ENCODE measurements at places on chromosomes 7 and 10.

- DNase-seq, result no peak
These were observed 59.1 kb downstream of the ELFN1 start for GRCh38 chr7:1729183-1729582.

GRCh38 chr7:157757211-157757610 lies 420.4 kb downstream of the DNAJB6 start:
- DNase-seq, result no peak

DNA sequence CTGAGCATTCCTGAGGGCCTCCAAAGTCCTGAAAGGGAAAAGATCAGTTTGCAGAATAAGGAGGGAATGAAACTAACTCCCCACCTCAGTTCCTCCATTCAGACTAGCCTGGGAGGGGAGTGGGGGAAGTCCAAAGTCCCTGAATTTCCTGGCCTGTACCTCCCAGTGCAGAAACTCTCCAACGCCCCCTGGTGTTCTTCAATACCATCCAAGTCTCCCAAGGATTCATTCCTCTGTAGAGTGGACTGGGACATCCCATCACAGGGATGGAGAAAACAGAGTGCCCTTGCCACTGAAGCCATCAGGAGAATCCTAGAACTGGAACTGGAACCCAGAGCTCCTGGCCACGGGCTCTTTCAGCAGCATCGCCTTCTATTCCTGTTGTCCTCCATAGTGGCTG lies 1.6 kb upstream of the COL13A1 start:
- peak; percentile 44 for DNase-seq

DNA sequence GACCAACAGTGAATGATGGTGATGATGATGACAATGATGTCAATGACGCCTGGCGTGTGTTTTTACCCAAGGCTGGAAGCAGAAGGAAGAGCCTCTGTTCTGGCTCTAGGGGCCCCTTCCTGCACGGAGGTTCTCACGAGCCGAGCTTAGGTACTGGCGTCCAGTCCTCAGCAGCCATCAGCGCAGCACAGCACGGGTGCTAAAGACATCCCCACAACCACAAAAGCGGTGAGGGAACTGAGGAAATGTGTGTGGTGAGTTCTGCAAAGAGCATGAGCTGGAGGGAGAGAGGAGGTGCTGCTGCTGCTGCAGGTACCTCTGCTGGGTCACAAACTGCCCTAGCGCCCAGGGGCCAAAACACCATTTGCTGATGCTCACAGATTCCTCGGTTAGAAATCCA lies 81.6 kb downstream of the SFMBT2 start:
- no peak for DNase-seq

DNA sequence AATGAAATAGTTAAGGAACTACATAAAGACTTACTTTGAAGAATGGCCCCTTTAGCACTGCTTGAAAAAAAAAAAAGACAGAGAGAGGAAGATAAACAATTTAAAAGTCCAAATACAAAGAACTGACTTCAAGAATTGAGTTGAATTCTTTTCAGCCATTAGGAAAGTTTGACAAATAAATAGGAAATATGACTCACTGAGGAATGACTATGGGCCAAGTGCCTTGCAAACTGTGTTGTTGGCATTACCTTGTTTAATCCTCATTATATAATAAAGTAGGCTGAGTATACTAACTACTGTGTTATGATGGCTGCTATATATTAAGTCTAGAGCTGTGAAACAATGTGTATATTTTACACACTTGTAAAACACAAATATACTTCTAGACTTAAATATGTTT lies 151.1 kb downstream of the ELMO1 start:
- DNase-seq, result no peak

GRCh38 chr7:51356849-51357516 lies 40.4 kb upstream of the COBL start:
- DNase-seq, result no peak

GRCh38 chr7:77459311-77459726 lies 43.2 kb upstream of the GSAP start:
- DNase-seq, result no peak

DNA sequence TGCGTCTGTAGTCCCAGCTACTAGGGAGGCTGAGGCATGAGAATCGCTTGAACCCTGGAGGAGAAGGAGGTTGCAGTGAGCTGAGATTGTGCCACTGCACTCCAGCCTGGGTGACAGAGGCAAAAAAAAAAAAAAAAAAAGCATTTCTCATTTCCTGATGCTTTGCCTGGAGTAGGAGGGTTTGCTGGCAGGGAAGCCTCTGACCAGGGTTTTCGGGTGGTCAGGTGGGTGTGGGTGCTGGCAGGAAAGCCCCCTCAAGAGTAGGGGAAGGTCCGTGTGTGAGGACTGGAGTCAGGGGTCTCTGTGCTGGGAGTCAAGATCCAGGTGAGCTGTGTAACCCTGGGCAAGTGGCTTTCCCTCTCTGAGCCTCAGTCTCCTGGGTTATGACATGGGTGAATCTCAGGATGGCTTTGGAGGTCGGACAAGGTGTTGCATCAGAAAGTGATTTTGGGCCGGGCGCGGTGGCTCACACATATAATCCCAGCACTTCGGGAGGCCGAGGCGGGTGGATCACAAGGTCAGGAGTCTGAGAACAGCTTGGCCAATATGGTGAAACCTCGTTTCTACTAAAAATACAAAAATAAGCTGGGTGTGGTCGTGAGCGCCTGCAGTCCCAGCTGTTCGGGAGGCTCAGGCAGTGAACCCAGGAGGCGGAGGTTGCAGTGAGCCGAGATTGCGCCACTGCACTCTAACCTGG lies 3.2 kb downstream of the AMZ1 start:
- no peak for DNase-seq
